ENCODE measurements at places on chromosomes 2 and 18.

DNA sequence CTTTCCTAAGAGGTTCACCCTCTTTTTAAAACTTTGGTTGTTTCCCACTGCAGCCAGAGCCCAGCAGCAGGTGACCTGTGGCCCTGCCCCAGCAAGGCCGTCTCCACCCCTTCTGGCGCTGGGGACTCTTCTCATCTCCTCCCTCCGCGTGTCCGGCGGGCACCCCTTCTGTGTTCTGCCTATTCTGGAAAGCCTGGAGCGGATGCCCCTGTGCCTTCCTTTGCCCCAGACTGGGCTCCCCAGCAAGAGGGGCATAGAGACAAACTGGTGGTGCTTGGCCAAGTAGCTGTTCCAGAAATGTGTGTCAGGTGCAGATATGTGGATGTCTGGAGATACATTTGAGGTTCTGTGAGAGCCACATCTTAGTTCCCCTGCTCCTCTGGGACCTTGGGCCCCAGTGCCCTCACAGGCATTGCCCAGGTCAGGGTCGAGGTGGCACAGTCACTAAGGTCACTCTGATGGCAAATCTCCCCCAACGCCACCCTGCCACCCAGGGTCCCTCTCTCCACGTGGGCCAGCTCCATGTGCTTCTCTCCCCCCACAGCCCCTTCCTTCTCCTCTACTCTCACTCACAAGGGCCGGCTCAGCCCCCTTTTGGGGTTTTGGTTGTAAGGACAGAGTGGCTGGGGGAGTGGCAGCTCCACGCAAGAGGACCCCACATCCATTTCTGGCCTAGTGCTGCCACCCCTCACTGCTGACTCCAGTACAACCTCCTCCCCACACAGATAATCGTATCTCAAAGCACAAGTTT lies 35.5 kb upstream of the TAF1B start:
- DNase-seq = no peak

- DNase-seq = no peak
These were observed 12.3 kb upstream of the PLEK start for GRCh38 chr2:68352651-68353391.

- DNase-seq = no peak
These were observed 458.8 kb upstream of the MEX3C start for GRCh38 chr18:51656249-51656648.

DNA sequence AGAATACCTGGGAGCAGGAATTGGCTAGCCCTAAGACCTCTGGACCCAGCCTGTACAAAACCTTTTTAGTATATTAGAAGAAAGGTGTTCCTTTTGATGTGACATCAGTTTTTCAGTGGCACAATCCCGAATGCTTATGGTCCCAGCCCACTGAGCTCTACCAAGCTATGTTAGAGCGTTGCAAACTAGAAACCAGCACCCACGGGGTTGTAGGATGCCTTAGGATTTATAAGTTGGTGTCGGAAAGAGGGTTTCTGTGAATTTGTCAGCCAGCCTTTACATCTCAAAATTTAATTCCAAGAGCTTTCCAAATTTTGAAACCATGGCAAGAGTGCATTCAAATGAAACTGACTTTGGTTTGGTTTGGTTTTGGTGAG lies 499 bp upstream of the LMAN1 start:
- no peak for DNase-seq

DNA sequence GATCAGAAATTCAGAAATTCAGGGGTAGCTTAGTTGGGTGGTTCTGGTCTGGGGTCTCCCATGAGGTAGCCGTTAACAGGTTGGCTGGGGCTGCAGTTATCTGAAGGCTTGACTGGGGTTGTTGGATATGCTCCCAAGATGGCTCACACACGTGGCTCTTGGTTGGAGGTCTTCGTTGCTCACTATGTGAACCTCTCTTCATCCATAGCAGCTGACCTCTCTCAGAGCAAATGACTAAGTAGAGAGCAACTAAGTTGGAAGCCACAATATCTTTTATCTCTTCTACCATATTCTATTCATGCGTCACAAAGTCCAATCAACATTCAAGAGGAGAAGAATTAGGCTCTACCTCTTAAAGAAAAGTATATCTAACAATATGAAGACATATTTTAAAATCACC lies 38.7 kb upstream of the SERTAD2 start:
- no peak for DNase-seq

DNA sequence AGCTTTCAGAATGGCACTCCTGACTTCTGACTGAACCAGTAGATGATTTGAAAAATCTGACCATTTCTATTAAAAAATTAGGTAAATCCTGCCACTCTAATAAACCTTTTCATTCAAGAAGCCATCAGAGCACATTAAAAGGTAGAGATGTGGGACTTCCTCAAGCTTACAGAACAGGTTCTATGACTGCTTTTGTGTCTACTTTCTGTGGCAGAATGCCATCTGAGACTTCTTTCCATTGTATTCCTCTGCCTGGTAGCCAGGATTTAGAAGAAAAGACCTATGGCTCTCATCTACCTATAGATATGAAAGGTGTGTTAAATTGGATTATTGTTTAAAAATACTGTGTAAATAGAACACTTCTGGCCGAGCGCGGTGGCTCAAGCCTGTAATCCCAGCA lies 99.9 kb upstream of the NABP1 start:
- DNase-seq = no peak

GRCh38 chr18:56097621-56098020 lies 509.6 kb upstream of the TCF4 start:
- no peak for DNase-seq

GRCh38 chr2:219056176-219056895 lies 4.4 kb downstream of the IHH start:
- DNase-seq = no peak

- no peak for DNase-seq
These were observed 55.1 kb downstream of the CPS1 start for GRCh38 chr2:210611466-210611865.

GRCh38 chr2:69693059-69693774 lies 48.7 kb upstream of the ANXA4 start:
- DNase-seq = no peak

DNA sequence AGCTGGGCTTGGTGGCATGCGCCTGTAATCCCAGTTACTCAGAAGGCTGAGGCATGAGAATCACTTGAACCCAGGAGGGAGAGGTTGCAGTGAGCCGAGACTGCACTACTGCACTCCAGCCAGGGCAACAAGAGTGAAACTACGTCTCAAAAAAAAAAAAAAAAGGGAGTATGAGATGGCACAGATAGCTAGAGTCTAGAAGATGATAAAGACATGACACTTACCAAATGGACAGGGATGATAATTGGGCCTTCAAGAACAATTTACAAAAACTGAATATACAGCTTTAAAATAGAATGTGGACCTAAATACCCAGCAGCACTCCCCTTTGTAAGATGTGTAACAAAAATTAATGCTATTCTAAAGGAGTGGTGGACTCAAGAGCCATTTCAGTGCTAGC lies 2.7 kb downstream of the METTL4 start:
- DNase-seq = no peak

- no peak for DNase-seq
These were observed 20.7 kb downstream of the SFT2D3 start for GRCh38 chr2:127721978-127722355.

DNA sequence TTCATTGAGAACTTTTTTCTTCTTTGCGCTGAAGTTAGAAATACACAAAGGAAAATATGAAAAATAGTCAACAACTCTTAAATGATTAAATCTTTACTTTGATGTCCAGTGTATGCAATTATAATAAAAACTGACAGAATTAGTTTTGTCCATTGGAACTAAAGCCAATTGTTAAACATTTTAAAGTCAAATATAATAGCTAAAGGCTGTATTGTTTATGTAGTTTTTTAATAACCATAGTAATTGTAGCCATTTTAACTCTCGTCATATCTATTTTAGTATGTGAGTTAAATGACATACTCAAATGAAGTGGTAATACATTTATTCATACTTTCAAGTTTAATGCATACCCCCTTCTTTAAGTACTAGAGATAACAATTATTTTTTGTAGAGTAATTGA lies 4.7 kb upstream of the COBLL1 start:
- no peak for DNase-seq

GRCh38 chr2:218425531-218425930 lies 6.6 kb downstream of the VIL1 start:
- DNase-seq = no peak

GRCh38 chr18:46320297-46320696 lies 216.1 kb downstream of the HAUS1 start:
- no peak for DNase-seq

- DNase-seq = no peak
These were observed 123.7 kb downstream of the MAP4K4 start for GRCh38 chr2:101821059-101821805.

DNA sequence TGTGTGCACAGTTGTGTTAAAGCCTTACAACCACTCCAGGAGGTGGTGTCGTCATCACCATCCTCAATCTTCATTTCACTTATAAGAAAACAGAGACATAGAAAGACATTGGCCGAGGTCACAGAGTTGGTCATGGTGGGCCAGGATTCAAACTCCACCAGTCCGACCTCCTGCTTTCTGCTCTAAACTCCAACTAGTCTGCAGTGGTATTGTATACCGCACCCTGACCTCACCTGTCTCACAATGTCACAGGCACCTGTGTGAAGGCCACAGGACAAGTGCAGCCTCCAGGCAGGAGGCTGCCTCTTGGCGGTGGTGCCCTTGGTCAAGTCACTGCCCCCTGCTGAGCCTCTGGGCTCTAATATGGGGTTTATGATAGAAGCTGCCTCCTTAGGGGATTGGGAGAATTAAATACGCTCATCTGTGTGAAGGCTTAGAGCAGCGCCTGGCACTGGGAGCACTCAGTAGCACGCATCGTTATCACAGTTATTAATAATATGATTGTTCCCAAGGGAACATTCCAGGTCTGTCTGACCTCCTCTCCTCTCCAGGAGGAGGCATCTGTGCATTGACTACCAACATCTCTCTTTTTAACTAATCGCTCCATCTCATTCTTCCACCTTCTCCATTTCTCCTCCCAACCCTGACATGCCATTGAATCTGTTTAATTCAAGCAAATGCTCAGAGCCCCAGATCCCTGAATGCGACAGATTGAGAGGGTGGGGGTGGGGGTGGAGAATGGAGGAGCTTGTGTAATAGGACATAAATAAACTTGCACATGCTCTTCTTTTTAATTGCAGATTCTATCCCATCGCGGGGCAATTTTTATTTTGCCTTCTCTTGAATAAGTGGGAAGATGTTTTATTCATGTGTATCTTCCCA lies 112.7 kb downstream of the MCFD2 start:
- no peak for DNase-seq

GRCh38 chr2:216652566-216652965 lies 19.3 kb downstream of the IGFBP2 start:
- no peak for DNase-seq

GRCh38 chr2:108640731-108641130 lies 78.6 kb upstream of the RANBP2 start:
- DNase-seq = peak; percentile 55

GRCh38 chr2:176658708-176659107 lies 389.5 kb downstream of the MTX2 start:
- DNase-seq = no peak

DNA sequence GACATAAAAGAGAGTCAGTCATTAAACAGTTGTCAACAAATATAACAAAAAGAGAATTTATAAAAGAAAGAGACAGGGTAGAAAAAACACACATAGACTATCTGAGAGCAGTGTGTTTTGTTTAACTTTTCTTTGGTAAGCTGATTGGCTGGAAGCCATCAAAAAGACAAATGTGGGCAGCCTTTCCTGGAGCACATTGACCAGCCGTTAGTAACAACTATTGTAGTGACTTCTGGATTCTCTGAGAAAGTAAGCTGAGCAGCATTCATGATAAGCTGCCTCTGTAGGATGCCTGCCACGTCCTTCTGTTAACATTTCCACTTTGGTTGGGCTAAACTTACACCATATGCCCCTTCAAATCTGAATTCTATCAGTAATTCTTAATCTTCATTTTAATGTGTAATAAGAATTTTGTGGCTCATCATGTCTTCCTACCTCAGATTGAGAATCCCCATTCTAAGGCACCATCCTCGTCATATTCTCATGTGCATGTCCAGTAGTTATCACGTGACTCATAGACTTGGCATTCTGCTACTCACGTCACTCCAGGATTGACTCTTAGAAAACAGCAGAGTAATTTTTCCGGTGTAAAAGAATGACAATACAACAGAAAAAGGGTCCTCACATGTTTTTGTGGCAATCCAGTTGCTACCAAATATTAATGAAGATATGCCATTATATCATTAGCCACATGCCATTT lies 43.4 kb upstream of the DNAJC10 start:
- DNase-seq = no peak

- DNase-seq = no peak
These were observed 209.8 kb upstream of the HDAC4 start for GRCh38 chr2:239610457-239611221.

GRCh38 chr2:41963661-41964525 lies 83.9 kb upstream of the PKDCC start:
- no peak for DNase-seq

DNA sequence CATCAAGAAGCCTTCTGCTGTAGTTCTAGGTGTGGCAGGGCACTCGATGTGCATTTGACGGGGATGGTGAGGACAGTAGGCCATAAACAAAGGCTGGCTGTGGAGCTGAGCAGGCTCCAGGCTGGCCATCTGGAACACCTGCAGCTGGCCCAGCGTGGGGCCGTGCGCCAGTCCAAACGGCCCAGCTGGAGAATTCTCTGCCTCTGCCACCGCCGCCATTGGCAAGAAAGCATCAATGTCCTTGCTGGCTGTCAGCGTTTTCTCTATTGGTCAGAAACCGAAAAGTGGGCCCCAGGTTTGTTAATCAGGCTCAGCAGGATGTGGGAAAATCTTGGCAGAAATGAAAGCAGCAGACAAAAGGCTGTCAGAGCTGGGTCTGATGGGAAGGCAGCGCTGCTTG lies 24.0 kb upstream of the CTIF start:
- DNase-seq = no peak

GRCh38 chr18:70500748-70501147 lies 211.9 kb downstream of the SOCS6 start:
- no peak for DNase-seq

GRCh38 chr2:36271266-36271665 lies 84.3 kb upstream of the CRIM1 start:
- no peak for DNase-seq

DNA sequence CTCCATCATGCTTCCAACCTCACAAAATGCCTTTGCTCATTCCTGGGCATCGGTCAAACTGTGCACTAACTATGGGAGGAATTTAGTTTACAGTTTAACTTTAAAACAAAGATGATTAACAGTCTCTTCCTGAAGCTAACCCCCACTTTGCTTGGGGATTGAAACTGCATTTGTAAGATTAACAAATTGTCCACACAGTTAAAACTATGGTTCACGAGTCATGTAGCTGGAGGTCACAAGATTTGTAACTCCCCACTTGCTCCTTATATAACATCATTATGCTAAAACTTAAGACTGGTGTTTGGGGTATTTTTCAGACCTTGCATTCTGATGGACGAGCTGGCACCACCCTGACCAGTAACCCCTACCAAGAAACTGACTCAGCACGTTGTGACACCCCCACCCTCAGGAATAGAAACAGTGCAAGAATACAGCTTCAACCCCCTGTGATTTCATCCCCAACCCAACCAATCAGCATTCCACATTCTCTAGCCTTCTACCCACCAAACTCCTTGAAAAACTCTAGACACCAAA lies 252.3 kb downstream of the MBD5 start:
- peak; percentile 11 for DNase-seq

Data from AG04450 (cell line).